ENCODE measurements at places on chromosomes 2 and 18.
A peak's percentile ranks its signal among the peaks of the same experiment; 100 is the strongest.

DNA sequence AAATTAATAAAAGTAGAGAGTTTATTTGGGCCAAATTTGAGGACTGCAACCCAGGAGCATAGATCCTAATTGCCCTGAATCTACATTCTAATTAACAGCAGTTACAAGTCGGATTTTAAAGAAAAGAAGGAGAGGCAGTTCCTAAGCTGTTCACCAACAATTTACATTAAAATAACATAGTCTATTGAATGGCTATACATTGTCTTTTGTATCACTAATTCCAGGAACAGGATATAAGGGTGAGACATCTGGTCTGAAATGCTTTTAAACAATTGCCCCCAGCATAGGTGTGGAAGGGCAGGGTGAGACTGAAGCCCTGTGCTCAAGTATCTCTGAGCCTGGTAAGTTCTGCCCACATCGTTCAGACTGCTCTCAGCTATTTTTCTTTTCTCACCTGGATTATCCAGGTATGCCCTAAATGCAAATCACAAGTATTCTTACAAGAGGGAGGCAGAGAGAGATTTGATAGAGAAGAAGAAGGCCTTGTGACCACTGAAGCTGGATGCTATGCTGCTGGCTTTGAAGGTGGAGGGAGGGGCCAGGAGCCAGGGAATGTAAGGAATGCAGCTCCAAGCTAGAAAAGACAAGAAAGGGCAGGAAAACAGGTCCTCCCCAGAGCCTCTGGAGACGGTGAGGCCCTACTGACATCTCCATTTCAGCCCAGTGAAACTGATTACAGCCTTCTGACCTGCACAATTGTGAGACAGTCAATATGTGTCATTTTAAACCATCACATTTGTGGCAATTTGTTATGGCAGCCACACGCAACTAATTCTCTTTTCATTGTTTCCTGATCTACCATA lies 189.4 kb upstream of the ARL4C start:
- DNase-seq = no peak

GRCh38 chr2:2751715-2752315 lies 420.7 kb upstream of the MYT1L start:
- no peak for DNase-seq

- DNase-seq = peak; percentile 12
Observed at GRCh38 chr18:71398531-71398930, 1109.7 kb downstream of the SOCS6 start.

DNA sequence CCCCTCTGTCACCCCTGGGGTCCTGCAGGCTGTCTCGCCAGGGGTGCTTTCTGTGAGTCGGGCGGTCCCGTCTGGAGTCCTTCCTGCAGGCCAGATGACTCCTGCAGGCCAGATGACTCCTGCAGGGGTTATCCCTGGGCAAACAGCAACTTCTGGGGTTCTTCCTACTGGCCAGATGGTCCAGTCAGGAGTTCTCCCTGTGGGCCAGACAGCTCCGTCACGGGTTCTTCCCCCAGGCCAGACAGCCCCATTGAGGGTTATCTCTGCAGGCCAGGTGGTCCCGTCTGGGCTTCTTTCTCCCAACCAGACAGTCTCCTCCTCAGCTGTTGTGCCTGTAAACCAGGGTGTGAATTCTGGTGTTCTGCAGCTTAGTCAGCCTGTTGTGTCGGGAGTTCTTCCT lies 27.6 kb downstream of the ADNP2 start:
- DNase-seq = no peak

GRCh38 chr2:212539072-212539880 lies 674 bp upstream of the ERBB4 start:
- DNase-seq = no peak

DNA sequence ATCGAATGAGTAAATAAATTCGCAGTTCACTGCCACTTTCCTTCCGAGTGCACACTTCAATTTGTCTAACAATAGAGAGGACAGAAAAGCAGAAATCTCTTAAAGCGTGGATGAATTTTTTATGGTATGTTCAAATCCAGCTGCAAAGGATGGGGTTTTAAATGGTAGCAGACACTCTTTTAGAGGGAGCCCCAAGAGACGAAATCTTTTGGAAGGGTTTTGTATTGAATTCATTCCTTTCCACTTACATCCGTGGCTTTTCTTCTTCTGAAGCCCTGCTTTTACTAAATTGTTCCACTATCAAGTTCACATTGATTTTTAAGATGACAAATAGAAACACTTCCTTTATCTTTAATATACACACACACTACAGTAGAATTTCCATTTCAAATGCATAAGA lies 680.7 kb downstream of the NR4A2 start:
- DNase-seq = no peak

- no peak for DNase-seq
Observed at GRCh38 chr2:121828281-121828731, 72.9 kb downstream of the TSN start.

GRCh38 chr2:47650001-47650535 lies 132.9 kb upstream of the MSH6 start:
- no peak for DNase-seq

- DNase-seq = no peak
Observed at GRCh38 chr2:28716265-28716865, 35.3 kb upstream of the PPP1CB start.

DNA sequence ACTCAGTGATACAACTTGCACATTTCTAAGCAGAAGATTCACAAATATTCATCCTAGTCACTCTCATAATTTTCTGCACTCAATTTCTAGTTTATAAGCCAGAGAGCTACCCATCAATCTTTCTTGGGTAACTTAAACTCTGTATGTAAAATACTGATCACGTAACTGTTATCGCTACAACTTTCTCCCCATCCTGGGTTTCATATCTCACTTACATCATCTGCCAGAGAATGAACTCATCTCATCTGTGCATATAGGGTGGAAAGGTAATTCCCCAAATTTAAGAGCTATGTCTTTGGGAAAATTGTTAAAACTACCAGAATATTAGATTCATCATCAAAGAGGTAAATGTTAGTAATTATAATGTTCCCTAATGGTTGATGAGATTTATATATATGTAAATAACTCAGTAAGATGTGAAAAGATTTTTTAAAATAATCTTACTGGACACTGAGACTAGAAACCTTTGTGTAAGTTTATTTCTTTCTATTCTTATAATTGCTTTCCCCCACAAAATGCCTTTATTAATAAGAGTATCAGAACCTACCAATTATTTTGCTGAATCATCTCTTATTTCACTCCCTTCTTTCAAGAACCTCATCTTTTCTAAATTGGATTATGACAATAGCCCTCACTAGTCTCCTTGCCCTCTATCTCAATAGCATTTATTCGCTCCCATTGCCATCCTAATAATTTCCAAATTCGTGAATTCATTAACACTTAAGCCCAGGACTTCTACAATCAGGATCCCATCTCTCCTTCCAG lies 729.0 kb downstream of the EPHA4 start:
- no peak for DNase-seq

- DNase-seq = no peak
Observed at GRCh38 chr2:122100756-122101155, 345.3 kb downstream of the TSN start.

DNA sequence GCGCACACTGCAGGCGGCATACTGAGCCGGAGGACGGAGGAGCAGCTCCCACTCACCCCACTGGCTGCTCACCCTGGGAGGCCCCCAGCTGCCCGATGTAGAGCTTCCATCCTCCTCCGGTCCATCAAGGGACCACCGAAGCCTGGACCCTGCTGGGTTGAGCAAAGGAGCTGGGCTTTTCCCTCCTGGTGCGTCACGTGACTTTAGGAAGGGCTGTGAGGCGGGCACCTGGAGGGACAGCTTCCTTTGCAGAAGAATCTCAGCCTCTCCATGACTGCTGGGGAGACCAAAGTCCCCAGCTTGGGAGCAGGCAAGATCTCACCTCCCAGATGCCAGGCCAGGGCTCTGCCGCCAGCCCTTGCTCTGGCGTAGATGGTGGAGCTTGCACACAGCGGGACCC lies 102.7 kb downstream of the TWIST2 start:
- no peak for DNase-seq

GRCh38 chr2:207067473-207067872 lies 98.3 kb downstream of the KLF7 start:
- no peak for DNase-seq

DNA sequence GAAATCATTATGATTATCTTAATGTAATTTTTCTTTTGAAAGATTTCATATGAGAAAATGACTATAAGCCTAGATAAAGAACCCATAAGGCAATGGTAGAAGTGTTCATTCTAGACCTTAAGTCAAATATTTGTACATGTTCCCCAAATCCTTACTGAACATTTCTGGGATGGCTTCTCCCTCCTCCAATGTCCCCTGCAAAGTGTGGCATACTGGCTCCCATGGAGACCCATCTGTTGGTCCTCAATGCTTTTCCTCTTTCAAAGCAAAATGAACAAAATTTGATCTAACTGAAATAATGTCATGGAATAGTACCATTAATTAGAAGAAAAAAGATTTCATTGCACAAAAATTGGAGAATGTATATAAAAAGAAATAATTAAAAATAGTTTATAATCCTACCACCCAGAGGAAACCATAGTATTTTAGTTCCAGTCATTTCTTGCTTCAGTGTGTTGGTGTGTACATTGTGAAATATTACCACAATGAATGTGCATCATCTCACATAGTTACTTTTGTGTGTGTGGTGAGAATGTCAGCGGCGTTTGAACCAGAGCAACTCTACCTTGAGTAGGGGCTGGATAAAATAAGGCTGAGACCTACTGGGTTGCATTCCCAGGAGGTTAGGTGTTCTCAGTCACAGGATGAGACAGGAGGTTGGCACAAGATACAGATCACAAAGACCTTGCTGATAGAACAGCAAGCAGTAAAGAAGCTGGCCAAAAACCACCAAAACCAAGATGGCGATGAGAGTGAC lies 181.3 kb downstream of the UXS1 start:
- DNase-seq = no peak

DNA sequence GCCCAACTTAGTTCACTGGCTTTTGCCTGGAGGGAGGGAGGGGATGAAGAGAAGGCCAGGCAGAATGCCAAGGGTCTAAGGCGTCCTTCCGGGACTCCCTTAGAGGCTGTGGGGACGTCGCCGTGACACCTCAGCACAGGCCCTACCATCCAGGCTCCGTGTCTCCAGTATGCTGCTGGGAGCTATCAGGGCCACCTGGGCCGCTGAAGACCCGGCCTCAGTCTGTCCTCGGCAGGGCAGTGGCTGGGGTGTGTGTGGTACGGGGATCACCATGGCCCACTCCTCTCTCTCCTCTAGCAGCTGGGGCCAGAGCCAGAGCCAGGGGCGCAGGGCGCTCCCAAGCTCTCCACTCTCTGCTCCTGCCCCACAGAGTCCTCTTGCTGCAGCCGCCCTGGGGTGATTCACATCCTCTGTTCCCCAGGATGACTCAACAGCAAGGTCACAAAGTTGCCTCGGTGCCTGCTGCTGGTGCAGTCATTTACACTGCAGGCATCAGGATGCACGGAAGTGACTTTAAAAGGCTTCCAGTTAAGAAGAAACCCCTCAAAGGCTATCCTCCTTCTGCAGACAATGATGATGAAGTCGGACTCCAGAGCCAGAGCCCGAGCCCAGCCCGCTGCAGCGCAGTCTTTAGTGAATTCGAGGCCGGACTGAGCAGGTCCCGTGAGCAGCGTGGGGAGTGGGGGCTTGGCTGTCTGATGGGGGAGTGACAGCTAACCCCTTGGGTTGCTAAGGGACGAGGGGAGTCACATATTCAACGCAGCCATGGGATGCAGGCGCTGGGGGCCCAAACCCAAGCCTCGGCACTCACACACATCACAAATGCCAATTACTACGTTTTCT lies 31.9 kb downstream of the SNORC start:
- no peak for DNase-seq

DNA sequence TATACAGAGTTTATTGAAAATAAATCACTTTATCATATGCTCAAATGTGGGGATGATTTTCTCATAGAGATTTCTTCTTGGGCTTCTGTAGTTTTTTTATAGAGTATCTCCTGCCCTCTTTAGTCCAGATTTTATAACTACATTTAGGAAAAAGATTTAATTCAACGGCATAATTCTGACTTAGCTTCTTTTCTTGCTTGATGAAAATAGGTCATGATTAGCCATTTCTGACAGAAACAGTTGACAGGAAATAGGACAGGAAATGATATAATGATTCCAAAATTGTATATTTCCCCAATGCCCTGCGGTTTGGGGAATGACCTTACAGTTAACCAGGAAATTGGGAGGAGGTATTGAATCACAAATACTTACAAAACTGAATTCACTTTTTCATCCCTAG lies 1531.9 kb upstream of the ACVR2A start:
- peak; percentile 7 for DNase-seq

GRCh38 chr2:42639340-42640077 lies 71.1 kb downstream of the MTA3 start:
- no peak for DNase-seq

GRCh38 chr2:49982871-49983270 lies 828.6 kb upstream of the FSHR start:
- DNase-seq = no peak

DNA sequence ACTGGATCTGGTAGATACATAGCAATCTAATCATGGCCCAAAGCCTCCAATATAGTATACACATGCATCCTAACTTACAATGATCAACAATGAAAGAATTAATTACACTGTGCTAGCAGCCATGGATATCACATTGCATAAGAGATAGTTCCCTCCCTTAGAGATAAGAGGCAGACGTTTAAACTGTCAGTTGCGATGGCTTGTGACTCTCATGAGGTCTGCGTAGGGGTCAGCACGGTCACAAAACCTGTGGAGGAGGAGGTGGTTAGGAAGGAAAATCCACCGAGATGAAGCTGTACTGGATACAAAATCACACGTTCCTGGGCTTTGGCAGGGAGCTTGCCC lies 800 bp upstream of the RALB start:
- DNase-seq = no peak

DNA sequence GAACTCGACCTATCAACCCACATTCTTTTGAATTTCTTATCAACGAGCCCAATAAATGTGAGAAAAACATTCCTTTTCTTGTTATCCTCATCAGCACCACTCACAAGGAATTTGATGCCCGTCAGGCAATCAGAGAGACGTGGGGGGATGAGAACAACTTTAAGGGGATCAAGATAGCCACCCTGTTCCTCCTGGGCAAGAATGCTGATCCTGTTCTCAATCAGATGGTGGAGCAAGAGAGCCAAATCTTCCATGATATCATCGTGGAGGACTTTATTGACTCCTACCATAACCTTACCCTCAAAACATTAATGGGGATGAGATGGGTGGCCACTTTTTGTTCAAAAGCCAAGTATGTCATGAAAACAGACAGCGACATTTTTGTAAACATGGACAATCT lies 378.2 kb downstream of the STK39 start:
- DNase-seq = no peak

DNA sequence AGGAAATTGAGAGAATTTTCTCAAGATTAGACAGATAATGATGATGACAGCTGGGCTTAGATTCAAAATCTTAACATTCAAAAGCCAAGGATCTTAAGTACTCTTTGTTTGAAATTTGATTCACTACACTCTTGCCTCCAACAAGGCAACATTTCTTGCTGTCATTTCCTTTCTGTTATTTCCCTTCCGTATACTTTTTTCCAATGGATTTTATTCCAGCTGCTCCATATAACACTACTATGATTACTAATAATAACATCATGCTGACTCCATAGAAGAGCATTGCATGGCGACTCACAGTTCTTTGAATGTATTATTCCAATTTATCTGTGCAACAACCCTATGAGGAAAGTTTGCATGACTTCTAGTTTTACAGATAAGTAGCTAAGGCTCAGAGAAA lies 33.9 kb upstream of the CCDC102B start:
- no peak for DNase-seq
